ENCODE measurements at places on chromosomes 7 and 10.

GRCh38 chr10:5961405-5962100, 15.8 kb downstream of the IL15RA start:
- DNase-seq: no peak

GRCh38 chr10:78029269-78030226, at the start of gene POLR3A:
Gene POLR3A, minus strand, starts transcription at chr10:78029515. Its CDS starts 108 bp downstream, at chr10:78029407.
- DNase-seq: peak; percentile 99

GRCh38 chr7:106484562-106484961, 176.4 kb downstream of the CCDC71L start:
- DNase-seq: peak; percentile 58

- DNase-seq: peak; percentile 69
Measured at GRCh38 chr7:5429253-5429856, 5.7 kb upstream of the TNRC18 start.
